ENCODE measurements at places on chromosomes 12 and 14.

GRCh38 chr14:63852817-63853731 lies at the start of gene SYNE2:
Gene SYNE2, plus strand, starts transcription at chr14:63853004. Its CDS starts 56,145 bp downstream, at chr14:63909149.
- no peak for DNase-seq

DNA sequence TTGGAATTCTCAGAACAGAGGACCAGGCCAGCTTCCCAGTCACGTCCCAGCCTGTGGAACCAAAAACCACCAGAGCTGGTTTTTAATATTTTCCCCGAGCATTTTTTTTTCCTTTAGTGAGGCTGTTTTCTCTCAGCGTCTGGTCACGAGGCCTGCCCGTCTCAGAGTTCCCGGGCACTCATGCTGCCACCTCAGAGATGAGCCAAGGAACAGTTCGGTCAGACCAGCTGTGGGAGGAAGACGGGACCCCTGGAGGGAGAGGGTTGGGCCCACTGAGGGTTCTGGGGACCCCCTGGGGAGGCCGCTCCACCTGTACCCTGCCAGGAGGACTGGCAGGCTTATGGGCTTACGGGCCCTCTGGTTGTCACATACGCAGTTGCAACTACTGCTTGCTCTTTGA lies 39.9 kb downstream of the JDP2 start:
- no peak for DNase-seq

GRCh38 chr12:92673756-92674155 lies 29.0 kb upstream of the PLEKHG7 start:
- no peak for DNase-seq

GRCh38 chr12:108099778-108100489 lies 29.2 kb upstream of the WSCD2 start:
- no peak for DNase-seq

DNA sequence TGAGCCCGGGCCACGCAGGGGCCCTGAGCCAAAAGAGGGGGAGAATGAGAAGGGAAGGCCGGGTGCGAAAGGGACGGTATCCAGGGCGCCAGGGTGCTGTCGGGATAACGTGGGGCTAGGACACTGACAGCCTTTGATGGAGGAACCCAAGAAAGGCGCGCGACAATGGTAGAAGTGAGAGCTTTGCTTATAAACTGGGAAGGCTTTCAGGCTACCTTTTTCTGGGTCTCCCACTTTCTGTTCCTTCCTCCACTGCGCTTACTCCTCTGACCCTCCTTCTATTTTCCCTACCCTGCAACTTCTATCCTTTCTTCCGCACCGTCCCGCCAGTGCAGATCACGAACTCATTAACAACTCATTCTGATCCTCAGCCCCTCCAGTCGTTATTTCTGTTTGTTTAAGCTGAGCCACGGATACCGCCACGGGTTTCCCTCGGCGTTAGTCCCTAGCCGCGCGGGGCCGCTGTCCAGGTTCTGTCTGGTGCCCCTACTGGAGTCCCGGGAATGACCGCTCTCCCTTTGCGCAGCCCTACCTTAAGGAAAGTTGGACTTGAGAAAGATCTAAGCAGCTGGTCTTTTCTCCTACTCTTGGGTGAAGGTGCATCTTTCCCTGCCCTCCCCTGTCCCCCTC lies 3.0 kb downstream of the SSTR1 start:
- DNase-seq = no peak

- DNase-seq = no peak
These were observed 87.6 kb downstream of the GCH1 start for GRCh38 chr14:54815016-54815415.

- DNase-seq = no peak
These were observed 18.6 kb upstream of the CCDC198 start for GRCh38 chr14:57512220-57512619.

- DNase-seq = no peak
These were observed 227.3 kb upstream of the RTL1 start for GRCh38 chr14:101130861-101131260.

- DNase-seq = no peak
These were observed 35.8 kb downstream of the MTHFD1 start for GRCh38 chr14:64423987-64424386.

- DNase-seq = no peak
These were observed 7.5 kb downstream of the CAMKK2 start for GRCh38 chr12:121288986-121289385.

DNA sequence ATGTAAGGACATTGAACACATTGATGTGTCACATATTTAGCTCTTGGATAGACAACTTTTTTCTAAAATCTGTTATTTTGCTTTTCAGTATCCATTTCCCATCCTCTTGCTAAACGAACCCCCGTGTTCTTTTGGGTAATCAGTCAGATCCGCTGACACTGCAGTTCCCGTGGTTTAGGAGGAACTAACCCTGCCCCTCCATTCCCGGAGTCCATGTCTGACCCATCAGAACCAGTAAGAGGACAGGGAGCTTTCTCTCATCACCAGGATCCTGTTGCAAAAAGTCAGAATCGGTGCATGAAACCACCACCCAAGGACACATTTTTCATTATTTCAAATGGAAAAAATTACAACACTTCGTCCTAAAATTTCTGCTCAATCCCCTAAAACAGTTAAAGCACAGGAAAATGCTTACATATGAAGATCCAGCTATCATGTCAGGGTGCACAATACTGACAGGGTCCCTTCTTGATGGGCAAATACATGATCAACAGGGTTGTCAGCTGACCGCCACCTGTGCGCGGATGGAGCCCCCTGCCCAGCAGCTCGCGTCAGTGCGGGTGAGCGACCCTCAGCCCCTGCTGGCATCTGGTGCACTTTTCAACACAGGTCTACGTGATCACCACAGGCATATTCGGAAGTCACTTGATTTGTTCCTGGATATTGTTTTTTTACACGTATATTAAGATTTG lies 276.8 kb downstream of the ADGRD1 start:
- no peak for DNase-seq

- DNase-seq = no peak
These were observed 50.5 kb downstream of the PLEKHA5 start for GRCh38 chr12:19179986-19180385.

DNA sequence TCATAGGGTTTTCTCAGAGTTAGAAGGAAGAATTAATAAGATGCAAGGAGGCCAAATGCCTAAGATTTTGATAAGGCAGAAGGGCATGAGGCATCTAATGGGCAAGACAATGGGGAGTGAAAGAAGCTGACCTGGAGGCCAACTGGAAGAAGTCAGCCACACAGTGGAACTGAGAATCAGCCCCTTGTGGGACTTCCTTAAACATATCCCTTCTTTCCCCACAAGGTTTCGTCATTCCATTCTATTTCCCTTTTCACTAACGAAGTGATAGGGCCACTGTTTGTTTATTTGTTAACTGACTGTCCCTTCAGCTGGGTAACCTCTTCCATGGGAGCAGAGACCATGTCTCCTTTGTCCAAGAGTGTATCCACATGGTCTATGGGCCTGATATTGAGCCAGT lies 86.2 kb downstream of the HELB start:
- no peak for DNase-seq

DNA sequence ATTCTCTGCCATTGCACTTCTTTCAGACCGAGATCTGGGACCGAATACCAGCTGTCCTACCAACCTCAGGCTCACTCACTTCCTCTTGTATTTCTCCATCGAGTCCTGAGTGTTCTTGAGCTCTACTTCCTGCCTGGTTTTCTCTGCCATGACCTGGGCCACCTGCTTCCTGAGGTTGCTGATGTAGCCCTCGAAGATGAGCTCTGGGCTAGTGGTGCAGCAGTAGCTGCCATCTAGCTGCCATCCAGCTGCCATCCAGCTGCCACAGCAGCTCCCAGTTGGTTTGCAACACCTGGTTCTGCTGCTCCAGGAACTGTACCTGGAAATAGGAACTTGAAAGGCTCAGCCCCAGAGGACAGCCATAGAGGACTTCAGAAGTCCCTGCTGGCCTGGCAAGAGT lies 15.0 kb upstream of the KRT73 start:
- no peak for DNase-seq

DNA sequence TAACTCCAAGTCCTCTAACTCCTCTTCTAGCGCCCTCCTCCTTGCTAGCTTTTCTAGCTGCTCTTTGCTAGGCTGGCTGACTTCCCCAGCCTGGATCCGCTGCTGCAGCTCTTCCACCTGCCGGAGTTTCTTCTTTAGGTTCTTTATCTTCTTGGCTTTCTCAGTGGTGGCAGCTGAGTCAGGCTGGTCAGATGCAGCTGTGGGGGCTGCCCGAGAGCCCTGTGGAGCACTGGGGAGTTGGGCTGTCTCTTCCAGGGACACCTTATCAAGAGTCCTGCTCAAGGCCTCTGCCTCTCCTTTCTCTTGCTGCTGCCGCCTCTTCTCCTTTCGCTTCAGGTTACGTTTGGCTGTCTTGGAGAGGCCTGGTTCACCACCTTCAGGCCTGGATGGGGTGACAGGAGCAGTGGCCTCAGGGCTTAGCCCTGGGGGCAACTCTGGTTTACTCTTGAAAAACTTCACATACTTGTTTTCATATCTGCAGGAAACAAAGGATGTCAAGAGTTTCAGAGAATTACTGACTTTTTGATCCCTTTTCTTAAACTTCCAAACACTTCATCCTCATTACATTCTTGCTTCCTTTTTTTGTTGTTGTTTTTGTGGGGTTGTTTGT lies 25.7 kb downstream of the PYM1 start:
- no peak for DNase-seq

DNA sequence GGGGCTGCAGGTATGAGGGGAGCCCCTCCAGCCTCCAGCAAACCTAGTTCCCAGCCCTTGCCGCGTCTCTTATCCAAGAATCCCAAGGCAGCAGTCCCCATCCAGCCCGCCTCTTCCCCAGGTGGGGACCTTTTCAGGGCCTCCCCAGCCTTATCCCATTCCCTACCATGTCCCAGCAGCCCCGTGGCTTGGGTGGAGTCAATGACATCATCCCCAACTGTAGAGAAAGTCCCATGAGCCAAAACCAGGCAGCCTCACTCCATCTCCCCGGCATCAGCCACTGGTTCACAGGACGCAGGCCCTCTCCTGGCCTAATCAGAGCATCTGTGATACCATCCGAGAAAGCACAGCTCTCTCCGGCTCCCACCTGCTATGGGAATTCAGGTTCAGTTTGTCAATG lies 131.0 kb downstream of the NCOR2 start:
- DNase-seq = no peak

GRCh38 chr14:101235335-101236103 lies 325.8 kb upstream of the DIO3 start:
- DNase-seq = no peak

DNA sequence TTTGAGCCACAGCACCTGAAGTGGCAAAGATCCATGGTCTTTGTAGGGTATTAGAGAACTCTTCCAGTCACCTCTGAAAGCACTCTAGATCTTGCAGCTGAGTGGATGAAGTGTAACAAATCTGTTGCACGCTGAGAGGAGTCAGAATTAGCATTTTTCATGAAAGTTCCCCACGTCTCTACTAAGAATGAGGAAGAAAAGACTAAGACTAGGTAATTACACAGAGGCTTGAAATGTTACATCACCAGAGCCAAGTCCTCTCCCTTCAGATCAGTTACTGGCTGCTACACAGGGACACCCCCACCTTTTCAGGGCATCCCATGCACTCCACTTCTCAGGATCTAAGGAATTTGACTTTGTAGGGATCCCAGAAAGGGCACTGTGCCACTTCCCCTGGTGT lies 98.6 kb upstream of the FKBP4 start:
- DNase-seq = no peak

DNA sequence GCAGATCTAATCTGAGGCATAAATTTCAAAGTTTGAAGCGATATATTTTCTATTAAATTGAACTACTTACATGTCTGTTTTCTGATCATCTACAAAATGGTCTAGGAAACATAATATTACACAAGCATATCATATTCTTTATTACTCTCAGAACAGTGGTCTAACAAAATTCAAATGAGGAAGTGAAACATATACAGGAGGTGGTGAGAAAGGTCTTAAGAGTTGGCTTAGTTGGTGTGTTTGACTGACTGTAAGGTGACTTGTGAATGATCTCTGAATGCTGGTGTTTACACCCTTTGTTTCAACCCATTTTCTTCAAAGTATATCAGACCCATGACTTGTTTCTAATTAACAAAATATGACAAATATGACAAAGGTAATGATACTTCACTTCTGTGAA lies 1156.8 kb downstream of the SLC16A7 start:
- DNase-seq = no peak

DNA sequence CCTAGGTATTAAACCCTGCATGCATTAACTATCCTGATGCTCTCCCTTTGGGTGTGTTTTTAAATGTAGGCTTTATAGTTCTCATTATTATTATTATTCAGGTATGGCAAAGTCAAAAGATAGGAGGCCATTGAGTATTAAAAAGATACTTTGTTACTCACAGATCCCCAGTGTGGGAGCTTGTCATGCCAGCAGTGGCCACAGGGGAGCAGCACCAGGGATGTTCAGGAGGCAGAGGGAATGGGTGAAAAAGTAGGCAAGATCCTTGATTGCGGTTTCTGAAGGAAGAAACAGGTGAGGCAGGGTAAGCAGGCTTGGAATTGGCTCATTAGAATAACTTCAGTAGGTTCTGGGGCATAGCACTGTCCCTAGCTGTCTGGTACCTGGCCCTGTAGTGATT lies 382.2 kb downstream of the MED13L start:
- no peak for DNase-seq

DNA sequence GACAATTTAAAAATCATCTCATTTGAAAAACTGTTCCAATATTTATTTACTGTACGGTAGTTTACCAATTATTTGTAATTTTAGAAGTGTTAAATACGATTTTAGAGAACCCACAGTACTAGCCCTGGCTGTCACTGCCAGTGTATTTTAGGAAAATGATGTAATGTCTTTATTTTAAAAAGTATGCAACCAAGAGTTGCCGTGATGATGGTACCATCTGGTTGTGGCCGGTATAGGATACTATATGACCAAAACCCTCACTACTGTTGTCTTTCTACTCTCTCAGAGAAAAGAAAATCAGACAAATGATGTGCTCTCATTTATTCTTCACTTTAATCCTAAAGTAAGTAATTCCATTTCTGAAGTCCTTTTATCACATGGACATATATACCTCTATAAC lies 395.0 kb downstream of the FOXG1 start:
- DNase-seq = no peak

DNA sequence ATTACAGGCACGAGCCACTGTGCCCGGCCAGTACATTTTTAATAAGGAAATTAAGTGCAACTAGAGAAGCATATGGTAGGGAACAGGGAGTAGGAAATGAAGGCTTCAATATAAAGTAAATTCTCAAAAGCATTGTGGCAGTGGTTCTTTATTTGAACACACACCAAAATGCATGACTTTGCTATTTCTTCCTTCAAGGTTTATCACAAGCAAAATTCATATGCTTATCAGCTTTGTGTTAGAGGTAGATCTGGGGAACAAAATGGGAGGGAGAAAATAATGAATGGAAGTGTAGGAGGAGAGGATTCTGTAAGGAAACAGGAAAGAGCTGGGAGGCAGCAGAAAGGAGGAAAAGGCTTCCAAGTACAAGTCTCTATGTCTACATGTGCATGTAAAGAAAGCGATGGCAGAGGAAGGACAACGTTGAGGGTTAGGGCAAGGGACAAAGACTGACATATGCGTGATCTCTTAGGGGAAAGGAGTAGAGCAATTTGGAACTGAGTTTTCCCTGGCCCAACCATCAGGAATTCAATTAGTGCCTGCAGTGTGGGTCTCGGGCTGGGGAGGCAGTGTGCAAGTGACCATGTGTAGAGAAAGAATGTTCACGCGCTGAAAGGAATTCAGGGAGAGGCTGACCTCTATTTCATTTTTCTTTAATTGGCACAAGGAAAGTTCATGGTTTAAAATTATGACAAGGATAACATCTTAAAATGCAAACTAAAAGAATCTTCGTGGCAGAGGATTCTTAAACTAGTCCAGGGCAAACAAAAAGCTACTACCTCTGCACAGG lies 22.9 kb upstream of the RASSF8 start:
- DNase-seq = no peak

GRCh38 chr14:73245480-73246325 lies 8.4 kb downstream of the PAPLN start:
- DNase-seq = no peak

- no peak for DNase-seq
These were observed 272.1 kb downstream of the CEP128 start for GRCh38 chr14:80669426-80669825.

All from AG09309 (cell line).